ENCODE measurements at places on chromosomes 1 and 21.

DNA sequence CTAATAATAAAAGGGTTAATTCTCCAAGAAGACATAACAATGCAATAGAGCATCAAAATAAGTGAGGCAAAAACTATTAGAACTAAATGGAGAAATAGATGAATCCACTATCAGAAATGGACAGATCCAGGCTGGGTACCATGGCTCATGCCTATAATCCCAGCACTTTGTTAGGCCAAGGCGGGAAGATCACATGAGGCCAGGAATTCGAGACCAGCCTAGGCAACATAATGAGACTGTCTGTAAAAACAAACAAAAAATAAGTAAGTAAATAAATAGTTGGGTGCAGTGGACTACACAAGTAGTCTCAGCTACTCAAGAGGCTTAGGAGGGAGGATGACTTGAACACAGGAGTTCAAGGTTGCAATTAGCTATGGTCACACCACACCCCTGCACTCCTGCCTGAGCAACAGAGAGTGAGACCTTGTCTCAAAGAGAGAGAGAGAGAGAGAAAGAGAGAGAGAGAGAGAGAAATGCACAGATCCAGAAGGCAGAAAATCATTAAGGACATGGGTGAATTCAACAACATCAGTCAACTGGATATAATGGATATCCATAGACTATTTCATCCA is 12.3 kb downstream of the FRRS1 start:
- no peak for DNase-seq

GRCh38 chr1:113782406-113782805 is 23.1 kb upstream of the PHTF1 start:
- DNase-seq: no peak

DNA sequence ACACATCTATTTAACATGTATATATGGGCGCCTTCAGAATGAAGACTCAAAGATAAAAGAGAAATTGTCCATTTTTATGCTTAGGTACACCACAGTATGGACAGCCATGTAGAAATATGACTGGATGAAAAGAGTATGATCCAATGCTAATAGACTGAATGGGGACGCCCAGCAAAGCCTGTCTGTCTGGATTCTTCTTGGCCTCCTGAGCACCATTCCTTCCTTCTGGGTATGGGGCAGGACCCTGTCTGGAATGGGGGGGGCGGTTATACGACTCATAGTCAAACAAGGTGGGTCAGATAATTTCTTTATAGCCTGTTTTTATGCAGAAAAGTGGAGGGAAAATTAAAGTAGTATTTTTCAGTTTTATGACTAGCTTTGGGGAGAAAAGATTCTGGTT is 81.2 kb upstream of the ABCD3 start:
- no peak for DNase-seq

DNA sequence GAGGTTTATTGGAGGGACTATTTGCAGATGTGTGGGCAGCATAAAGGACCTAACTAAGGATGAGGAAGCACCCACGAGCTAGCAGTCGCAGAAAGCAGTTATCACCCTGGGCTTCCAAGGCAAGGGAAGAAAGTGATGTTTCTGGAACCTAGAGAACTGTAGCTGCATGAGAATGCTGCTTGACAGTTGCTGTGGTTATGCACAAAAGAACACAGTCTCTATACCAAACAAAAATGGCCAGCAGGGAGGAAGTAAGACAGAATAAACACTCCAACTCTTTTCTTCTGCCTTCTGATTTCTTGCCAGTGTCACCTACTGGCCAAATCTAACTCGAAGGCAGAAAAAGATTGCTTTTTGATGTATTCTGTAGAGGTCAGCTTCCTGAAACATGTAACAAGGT is 190.2 kb downstream of the RASAL2 start:
- DNase-seq: no peak

DNA sequence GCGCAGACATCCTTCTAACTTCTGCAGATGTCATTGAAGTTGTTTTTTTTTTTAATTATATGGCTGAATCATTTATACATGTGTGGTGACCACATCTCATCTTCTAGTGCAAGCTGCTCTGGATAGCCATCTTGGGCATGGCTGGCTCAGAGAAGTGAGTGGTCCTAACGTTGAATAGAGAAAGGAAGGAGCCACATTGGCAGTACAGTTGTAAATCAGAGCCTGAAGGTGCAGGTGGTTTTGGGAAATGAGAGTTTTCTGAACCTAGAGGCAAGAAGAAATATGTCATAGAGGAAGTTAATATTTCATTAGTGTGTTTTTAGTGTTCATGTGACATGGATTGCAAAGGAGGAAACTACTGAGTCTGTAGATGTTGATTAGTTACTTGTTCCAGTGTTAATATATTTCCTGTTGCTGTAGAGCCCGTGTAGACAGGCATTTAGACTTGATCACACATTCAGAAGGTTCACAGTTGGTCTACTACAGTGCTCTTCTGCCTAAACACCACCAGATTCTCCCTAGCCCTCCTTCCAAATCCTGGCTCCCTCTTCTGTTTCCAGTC is 163.7 kb downstream of the ROR1 start:
- no peak for DNase-seq

DNA sequence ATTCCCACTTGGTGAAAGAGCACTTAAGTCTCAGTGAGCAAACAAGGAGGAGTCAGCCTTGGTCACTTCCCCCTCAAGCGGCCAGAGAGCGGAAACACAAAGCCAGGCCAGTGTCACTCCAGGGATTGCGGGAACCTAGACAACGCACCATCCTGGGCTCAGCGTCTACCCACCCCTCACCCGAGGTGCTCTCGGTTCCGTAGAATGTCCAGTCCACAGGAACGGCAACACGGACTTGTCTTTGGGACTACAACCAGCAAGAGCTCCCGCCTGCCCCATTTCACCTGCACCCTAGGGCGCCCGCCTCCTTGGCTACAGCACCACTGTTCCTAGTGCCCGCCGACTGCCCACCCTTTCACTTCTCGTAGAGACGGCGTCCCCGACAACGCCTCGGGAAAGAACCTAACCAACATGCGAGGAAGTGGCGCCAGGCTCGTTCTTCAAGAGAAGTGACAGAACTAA is 509 bp downstream of the GDAP2 start:
- DNase-seq: peak; percentile 4

DNA sequence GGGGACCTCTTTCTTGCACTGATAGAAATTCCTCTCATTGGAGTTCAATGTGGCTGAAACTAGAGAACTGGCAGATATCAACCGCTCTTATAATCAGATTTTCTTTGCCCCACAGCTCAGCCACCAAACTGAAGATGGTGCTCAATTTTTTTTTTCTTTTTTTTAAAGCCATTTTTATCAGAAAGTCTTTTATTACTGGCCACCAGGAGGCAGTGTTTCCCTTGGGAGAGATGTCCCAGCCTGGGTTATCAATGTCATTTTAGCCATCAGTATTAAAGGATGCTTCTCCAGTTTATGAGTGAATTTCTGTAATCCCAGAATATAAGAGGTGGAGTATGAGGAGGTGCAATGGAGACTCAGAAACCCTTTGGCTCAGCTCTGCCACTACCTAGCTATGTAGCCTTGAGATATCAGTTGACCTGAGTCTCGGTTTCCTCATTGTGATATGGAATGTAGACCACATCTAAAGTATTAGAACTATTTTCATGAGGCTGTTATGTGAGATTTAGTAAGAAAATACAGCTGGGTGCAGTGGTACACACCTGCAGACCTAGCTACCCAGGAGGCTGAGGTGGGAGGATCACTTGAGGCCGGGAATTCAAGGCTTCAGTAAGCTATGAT is 27.6 kb downstream of the CD244 start:
- peak; percentile 69 for DNase-seq

DNA sequence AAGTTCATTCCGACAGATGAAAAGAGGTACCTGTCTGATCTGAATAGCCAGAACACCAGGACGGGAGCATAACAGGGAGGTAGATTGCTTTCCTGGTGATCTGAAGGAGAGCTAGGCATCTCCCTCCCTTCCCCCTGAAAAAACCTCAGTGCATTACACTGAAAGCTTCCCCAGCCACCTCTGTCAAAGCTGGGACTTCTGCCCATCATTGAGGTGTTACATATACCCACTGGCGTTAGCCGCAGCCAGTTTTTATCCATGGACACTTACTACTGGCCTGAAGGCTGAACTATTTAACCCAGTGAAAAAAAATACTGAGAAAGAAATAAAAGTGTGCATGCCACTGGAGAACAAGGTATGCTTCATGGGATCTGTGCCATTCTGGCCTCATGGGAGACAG is 568.3 kb upstream of the ADAMTS5 start:
- DNase-seq: no peak
